ENCODE measurements at places on chromosomes 7 and 10.

GRCh38 chr7:137203351-137203750, 140.2 kb downstream of the PTN start:
- DNase-seq, result no peak

DNA sequence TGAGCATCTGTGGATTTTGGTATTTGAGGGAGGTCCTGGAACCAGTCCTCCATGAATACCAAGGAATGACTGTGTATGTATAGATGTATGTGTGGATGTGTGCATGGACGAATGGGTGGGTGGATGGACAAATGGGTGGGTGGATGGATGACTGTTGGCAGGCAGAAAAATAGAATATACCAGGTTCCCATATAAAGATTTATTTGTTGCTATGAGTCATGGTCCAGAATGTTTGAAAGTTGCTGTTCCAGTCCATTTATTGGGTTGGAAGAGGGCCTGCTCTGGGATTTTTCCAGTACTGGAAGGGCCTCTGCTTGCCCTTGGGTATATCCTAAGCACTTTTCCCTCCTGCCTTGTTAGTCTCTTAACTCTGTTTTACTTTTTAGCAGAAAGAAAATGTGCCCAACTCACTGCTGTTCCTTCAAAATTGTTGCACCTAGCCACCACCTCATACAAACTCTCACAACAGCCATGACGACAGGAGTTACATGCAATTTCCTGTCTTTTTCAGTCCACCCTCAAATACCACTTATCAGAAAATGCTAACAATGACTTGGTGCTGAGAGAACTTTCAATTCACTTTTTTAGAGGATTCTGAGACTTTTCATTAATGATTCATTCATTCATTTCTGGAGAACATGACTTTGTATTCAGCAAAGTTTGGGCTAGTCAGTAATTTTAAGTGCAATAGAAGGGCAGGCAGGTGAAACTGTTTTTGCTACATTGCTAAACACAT, 108.1 kb downstream of the EEPD1 start:
- DNase-seq, result no peak

DNA sequence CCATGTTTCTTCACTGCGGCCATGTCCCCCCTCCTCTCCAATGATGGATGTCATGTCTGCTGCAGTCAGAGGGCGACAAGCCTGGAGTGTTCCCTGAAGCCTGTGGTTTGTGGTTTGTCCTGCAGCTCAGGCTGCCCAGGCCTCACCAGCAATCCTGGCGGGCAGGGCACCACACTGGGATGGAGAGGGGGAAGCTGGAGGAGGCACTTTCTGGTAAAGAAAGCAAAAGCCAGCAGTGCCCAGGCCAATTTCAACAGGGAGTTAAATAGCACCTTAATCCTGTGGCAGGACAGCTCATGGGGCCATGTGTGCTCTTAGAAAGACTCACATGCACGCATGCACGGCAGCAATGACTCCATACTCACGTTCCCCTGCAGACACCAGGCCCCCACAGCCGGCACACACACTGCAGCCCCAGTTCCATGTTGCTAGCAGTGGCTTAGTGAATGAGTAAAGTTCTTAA, 158.3 kb downstream of the EGFR start:
- no peak for DNase-seq

GRCh38 chr7:98548971-98549370, 68.1 kb upstream of the NPTX2 start:
- no peak for DNase-seq

All from CD8-positive, alpha-beta memory T cell (primary cell).